ENCODE measurements at places on chromosomes 1 and 21.

DNA sequence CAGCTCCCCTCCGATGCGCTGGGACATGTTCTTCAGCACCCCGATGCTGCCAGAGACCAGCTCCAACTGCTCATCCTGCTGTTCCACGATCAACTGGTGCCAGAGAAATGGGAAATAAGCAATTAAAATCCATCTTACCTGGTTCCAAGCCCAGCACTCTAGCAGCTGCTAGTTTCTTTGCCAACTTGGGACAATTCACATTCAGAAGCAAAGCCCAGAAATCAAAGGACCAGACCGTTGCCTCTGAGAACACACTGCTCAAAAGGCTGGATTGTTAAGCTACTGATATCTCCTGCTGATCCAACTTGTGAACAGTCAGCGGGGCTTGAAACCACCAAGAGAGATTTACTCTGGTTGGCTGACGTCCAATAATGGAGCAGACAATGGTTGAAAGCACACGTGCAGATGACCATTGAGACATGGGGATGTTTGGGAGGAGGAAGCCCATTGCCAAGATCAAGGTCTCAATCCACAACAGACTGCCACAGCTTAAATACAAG, 34.4 kb downstream of the STX6 start:
- DNase-seq: no peak

DNA sequence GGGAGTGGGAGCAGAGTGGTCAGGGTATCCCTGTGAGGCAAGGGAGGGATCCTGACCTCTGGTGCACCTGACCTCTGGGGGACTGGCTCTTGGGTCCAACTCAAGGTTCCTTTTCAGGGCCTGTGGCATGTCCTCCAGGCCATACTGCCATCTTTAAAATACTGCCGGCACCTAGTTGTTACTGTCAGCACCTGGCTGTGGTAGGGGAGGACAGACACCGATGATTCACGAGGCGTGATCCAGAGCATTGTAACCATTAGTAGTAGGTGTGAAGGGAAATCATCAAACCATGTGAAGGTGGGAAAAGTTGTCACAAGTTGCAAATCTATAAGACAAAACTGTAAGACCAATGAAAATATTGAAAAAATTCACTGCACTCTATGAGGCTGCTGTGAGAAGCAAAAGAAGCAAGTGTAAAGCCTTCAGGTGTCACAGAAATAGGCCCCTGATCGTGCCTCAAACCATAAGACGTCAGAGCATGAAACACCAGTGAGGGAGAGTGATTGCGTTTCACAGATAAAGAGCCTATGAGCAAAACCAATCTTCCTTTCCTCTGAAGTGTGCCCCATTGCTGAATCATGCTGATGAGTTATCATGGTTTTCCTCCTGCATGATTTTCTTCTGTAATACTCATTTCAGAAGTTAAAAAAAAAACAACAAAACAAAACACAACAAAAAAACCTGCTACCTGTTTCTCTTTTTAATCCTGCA, 55.3 kb downstream of the CDC7 start:
- peak; percentile 69 for DNase-seq

DNA sequence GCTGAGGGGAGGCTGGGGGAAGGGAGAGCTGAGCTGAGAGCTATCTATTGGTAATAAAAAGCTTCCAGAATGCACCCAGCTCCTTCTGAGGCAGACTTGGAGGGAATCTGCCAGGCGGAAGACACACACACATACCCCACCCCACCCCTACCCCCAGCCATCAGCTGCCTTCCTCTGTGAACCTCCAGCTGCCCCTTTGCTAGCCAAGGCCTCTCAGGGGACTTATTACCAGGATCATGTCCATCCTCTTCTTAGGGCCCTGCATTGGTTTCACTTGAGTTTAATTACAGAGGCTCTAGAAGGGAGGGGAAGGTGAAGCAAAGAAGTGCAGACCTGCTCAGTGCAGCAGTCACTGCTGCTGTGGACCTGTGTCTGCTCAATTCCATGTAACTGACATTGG, 156.4 kb downstream of the OMA1 start:
- DNase-seq: no peak

GRCh38 chr1:43147625-43148327, 24.3 kb downstream of the EBNA1BP2 start:
- DNase-seq: no peak

DNA sequence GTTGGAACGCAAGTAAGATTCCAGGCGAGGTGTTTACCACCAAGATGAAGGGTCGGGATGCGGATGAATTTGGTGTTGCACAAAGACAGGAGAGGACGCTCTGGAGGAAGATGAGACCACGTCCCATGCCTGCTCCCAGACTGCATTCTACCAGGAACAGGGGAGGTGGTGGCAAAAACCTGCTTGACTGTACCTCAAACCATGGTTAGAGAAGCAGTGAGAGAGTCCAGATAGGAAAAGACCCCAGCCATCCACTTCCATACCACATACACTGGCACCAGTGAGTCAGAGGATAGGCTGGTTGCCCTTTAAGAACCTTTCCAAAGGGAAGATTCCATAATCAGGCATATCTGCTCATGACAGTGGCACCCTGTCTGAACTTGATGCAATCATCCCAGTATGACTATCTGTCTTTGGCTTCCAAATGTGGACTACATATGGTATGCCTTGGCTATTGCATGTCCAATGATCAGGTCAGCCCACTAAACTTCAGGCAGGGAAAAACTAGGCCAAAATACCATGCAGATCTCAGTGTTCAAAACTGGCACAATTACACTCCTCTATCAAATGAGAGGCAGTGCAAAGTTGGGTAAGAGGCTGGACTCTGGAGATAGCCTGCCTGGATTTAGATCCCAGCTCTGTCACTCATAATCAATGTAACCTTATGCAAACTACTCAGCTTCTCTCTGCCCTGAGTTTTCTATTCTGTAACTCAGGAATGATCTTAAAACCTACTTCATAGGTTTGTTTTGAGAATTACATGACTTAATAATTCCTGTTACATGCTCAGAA, 20.6 kb downstream of the NPR1 start:
- DNase-seq: peak; percentile 12

GRCh38 chr1:11188381-11188780, 774 bp upstream of the ANGPTL7 start:
- DNase-seq: no peak

DNA sequence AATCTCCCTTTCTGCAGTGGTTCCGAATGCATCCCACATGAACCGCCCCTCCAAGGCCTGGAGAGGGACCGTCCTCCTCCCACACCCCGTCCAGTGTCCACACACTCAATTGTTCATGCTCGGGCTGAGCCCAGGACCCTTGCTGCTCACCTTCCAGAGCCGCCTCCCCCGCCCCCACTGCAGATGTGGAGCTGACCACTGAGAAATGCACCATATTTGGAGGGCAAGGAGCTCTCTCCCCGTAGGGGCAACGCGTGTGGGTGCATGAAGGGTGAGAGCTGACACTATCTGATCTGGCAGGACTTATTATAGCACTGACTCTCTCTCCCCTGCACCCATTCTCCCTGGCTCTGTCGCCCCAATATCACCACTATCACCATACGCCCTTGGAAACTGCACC, 4.0 kb upstream of the S100A3 start:
- no peak for DNase-seq

DNA sequence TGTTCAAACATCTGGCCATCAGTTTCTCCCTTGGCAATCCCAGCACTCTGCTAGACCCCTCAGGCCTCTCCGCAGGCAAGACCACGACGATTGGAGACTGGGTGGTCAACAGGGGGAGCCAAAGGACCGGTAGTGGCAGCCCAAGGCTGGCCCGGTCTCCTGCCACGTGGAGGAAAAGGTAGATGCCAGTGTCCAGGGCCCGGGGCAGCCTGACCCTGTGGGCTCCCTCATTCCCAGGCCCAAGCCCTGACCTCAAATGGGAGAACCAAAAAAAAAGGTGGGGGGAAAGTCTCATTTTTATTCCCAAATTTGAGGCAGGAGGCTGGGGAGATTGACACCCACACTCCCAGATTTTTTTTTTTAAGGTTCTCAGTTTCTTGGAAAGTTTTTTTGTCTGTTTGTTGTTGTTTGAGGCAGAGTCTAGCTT, 24.8 kb downstream of the S100A6 start:
- DNase-seq: no peak

DNA sequence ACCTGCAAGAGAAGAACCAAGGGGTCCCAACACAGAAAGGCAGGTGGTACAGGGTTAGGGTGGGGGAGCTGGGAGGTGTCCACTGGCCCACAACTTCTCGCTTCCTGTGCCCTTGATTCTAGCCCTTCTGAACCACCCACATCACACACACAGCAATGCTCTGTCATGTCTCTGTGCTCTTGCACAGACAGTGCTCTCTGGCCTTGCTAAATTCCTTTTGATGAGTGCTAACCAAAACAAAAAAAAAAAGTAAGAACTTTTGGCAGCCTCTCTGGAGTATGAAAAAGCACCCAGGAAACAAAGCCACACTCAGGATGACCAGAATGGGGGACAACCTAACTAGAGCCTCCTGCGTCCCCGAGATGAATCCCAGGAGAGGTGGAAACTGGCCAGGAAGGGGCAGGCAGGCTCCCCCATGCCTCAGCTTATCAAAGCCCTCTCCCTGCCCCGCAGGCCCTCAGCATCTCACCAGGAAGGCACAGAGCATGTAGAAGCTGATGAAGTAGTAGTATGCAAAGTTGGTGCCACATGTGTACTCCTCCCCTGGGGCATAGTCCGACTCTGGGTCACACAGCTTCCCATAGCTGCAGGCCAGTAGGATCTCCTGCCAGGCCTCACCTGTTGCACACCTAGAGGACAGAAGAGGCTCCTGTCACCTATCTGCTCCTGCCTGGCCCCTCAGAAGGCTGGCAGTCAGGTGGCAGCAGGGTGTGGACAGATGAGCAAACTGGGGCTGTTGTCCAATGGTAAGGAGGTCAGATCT, 27.2 kb upstream of the KIF21B start:
- no peak for DNase-seq

GRCh38 chr1:85864727-85865126, 156.5 kb upstream of the ZNHIT6 start:
- DNase-seq: no peak

- no peak for DNase-seq
Measured at GRCh38 chr1:159218649-159219636, 14.3 kb downstream of the ACKR1 start.

DNA sequence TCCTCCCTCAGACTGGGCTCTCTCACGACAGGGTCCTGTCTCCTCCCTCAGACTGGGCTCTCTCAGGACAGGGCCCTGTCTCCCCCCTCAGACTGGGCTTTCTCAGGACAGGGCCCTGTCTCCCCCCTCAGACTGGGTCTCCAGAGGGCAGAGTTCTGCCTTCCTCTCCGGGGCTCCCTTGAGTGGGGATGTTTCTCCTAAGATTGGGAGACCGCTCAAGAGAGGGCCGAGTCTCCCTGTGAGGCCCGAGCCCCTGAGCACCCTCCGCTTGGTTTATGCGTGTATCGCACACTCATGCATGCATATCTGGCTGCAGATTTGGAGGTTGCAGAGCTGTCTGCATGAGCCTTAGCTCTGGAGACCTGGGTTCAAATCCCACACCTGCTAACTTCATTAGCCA, 39.3 kb upstream of the CSF3R start:
- no peak for DNase-seq

DNA sequence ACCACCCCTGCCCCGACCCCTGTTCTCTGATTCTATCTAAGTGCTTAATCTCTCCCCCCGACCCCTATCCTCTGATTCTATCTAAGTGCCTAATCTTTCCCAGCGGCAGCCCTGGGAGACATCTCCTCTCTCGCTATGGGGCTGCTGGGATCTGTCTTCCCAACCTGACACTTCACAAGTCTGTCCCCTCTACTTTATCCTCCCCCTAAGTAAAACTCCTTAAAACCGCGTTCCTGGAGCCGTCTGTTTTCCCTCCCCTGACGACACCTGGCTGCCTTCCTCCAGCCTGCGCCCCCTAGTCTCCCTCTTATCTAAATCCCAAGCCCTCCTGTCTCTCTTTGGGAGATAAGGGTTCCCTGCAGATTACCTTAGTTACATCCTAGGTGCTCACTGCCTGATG, 30.5 kb downstream of the EPHB2 start:
- DNase-seq: no peak

DNA sequence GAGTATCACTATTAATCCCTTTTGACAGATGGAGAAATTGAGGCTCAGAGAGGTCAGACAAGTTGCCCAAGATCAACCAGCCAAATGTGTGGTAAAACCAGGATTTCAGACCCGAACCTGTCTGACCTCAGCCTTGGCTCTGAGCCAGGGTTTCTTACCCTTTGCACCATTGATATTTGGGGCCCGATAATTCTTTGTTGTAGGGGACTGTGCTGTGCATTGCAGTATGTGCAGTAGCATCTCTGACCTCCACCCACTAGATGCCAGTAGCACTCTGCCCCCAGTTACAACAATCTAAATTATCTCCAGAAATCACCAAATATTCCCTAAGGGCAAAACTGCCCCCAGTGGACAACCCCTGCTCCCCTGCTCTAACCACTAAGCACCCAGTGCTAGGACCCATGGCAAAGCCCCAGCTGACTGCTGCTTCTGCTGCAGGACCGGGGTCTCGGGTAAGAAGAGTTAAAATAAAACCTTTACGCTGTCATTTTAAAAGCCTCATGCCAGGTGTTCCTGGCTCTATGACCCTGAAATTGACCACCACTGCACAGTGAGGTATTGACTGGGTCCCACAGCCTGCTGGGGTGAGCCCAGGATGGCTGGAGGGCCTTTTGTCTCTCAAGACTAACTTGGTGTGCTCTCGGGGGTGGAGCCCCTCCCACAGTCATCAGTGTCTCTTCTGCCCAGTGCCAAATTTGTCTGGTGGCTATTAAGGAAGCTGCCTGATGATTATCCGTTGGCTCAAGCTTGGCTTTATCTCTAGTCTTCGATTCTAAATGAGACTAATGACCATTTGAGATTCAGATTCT, 5.6 kb upstream of the MAN1C1 start:
- DNase-seq: no peak

DNA sequence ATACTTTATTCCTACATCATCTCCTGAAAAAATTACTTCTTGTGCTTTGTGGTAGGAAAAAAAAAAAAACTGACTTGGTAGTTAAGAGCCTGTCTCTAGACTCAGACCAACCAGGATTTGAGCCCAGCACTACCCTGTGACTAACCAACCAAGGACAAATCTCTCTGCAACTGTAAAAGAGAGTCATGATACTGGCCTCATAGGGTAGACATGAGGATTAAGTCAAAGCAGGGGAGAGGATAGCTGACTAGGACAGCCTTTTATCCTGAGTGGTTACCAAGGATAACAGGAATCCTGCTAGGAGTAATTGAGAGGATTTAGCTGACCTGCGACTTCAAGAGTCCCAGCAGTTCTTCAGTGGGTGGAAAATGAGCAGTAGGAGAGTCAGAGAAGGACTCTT, 112.8 kb downstream of the C1orf21 start:
- no peak for DNase-seq

DNA sequence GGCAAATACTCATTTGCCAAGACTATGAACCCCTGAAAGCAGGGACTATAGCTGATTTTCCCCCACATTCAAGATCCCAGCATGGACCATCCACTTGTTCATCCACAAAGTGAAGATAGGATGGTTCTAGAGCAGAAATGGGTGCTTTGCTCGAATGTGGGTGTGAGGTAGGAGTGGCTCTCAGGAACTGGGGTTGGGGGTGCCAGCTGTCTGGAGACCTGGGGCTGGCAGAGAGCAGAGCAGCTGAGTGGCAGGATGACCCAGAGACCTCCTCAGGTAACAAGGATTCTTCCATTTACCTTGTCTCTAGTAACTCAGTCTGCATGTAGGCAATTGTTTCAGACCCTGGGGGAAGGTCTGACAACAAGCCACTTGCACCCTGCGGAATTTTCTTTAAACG, 6.0 kb downstream of the S100A9 start:
- no peak for DNase-seq

GRCh38 chr1:53285969-53286760, 41.7 kb downstream of the LRP8 start:
- no peak for DNase-seq

GRCh38 chr1:244833734-244834542, 1.5 kb upstream of the COX20 start:
- no peak for DNase-seq
